ENCODE measurements at places on chromosomes 5 and 9. TPM values are rescaled to one million over a fixed set of nuclear protein-coding genes. Genes with fewer than 3 reads are reported as not detected.

DNA sequence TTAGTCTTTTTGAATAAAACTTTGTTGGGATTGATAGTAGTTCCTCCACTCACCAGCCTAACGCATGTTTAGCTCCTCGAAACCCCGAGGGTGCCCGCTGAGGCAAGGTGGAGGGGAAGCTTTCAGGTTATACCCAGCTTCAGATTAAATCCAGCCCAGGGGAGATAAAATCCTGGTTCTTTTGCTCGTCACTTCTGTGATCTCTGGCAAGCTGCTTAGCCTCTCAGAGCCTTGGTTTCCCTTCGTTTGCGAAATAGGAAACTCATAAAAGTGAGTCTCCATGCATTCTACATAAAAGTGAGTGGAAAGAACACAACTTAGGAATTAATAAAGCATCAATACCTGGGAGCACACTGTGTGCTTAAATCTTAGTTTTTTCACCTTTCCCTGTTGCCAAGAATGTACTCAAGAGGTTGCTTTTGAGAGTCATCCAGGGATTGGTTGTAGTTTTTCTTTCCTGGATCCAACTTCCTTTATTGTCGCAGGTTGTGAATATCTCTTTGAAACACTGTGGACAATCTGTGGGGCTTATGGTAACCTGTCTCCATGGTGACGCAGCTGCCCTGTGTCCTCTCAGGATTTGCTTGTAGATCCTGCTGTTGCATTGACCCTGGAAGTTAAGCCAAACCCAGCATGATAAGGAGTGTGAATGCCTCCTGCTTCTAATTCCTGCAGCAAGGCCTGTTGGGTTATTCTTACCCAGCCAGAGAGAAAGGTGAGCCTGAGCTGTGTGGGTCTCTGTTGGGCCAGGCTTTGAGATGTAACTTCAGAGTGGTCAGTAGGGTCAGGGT lies 2.0 kb downstream of the GALNT12 start:
- DNase-seq: peak; percentile 59

- DNase-seq: peak; percentile 92
Measured at GRCh38 chr9:21549251-21549765, 67.2 kb upstream of the IFNE start.

GRCh38 chr5:158485604-158486081 lies 614.1 kb downstream of the EBF1 start:
- DNase-seq: no peak

Gene IRX2
- 3.0 TPM for total RNA-seq

DNA sequence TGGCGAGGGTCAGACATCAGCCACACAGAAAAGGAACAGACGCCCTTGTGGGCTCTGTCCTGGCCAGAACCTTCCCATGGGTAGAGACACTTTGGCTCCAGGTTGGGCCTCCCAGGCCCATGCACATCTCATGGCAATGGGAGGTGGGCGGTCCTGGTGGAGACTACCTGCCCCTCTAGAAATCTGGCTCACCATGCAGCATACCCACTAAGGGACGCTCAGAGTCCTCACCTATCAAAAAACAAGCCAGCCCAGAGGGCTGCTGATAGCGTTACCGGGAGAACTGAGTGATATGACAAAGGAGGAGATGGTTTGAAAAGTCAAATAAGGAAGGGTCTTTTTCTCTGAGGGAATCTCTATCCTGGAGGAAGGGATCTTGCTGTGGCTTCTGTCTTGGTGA lies 62.1 kb downstream of the C5orf15 start:
- no peak for DNase-seq

DNA sequence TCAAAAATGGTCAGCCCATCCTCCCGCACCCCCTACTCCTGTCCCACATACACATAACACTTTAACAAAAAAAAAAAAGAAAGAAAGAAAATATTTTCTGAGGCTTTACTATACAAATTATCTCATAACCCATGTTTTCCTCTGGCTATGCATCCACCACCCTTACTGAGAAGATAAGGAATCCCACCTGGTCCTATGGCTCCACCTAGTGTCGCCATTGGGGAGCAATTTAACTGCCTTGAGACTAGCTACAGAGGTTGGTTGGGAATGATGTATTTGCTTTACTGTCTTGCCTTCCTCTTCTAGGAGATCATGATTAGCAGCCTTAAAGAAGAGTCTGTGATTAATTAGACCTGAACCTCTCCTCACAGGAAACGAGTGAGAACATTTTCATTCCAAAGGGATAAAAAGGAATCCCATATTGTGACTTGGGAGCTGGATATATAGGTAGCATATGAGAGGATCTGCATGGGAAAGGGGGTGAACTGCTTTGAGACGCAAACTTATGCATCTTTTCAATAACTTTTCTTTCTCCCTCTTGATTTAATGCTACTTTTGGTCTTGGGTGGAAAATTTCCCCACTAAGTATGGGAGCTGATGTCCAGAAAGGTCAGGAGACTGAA lies 77.7 kb upstream of the SELENOP start:
- peak; percentile 76 for DNase-seq

Gene CTSV
- 0.32 TPM for total RNA-seq

DNA sequence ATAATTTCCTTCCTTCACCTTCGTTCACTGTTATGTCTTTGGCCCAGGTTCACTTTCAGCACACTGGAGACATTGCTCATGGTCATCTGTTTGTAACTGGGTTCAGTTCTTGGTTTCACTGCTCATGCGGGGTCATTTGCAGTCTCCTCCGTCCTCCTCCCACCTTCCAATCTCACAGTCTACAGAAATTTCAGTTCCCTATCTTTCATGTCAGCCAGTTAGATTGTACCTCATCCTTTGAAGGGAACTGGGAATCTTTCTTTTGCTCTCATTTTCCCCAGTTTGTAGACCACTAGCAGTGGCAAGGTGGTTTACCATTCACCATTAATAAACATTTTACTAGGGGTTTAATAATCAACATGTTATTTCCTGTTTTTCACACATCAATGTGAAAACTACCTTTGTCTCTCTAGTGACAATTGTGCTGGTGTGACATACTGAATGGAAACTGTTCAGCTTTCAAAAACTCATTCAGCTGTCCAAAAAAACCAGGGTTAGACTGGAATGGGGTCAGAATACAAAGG lies 100.9 kb upstream of the IL6ST start:
- no peak for DNase-seq

DNA sequence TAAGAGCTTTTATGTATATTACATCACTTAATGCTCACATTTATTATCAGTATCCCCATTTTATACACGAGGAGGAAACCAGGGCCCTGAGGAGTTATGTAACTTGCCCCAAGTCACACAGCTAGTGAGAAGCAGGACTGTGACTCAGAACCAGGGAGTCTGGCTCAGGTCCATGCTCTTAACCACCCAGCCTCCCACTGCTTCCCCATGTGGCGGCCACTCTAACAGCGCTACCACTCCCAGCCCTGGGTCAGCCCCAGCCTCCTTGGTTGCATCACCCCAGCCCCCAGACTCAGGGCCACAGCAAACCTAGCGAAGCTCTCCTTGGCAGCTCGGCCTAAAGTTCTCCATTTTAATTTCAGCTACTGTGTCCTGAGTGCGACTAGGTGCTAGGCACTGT lies 159.1 kb downstream of the PAX5 start:
- DNase-seq: no peak

DNA sequence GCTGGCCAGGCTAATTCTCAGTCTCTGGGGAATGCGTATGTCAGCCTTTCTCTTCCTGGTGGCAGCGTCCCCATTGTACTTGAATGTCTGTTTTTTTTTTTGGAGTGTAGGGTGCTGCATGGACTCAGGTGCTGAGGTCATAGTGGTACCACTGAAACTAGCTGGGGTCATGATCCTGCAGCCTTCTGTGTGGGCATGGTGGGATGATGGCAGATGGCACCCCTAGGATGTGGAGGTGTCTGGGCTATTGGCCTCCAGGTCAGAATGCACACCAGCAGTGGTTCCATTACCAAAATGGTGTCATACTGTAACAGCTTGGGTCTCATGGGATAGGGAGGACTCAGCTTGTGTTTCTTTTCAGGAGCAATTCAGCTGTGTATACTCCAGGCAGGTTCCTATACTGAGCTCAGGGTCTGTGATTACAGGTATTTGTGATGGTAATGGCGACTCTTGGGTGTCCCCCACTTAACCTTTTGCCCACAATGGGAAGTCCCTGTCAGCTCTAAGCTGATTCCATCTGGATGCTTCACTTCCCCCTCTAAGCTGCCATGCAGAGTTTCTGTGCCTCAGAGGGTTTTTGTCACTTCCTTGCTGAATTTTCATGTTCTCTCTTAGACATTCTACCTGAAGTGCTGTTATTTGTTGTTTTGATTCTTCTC lies 17.9 kb downstream of the HSD17B4 start:
- no peak for DNase-seq

DNA sequence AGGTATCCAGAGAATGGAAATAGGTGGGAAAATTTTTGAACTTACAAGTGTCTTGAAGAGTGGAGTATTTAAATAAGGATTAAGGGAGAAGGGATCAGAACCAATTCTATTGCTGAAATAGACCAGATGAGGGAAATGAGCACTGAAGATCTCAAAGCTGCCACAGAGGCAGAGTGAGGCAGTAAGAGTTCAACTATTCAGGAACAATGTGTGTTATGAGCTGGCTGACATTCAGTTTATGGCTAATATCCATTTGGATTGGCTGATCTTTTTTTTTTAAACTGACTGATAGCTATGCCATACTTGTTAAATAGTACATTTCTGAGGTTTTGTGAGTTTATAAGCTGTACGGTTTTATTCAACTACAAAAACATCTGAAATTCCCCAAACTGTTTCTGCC lies 95.3 kb upstream of the GNA14 start:
- peak; percentile 47 for DNase-seq

DNA sequence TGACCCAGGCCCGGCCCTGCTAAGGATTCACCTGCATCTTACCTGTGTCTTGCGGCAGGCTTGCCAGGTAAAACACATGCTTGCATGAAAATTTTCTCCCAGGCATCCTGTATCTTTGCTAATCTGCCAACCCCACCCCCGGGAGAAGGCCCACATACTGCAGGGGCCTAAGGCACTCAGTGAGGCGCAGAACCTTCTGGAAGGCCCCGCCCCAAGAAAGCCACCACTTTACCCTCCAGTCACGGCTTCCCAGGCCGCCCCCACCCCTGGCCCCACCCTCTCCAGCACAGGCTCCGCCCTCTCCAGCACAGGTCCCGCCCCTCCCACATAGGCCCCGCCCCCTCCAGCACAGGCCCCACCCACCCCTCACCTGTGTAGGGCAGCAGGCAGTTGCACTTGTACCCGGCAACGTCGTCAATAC lies 29.8 kb upstream of the SEC16A start:
- DNase-seq: no peak

Gene FRMD3
- 0.86 TPM for total RNA-seq

DNA sequence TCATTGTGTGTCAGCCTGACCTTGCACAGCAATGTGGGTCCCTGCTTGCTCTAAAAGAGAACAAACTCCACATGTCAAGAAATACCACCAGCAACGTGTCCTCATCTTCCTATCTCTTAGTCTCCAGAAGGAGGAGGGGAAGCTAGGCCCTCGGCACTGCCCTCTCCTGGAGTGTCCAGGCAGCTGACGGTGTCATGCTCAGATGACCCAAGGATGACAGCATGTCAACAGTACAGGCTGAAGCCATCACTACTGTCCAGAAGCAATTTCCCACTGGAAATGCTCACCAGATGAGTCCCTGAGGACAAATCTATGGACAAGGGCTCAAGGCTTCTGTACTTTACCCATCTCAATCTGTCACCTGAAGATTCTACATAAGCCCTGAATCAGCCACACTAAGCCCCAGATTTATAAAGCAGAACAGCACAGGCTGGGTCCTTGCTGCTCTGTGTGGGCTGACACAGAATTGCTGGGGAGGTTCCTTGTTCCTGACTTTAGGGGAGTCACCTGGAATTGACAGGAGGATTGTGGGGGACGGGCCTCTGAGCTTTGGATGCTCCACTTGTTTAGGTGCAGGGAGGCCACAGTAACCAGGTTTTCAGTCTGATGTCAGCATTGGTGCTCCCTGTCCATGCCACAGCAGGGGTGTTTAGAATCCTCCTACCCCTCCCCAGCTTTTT lies 210.2 kb downstream of the DAB2IP start:
- peak; percentile 51 for DNase-seq

DNA sequence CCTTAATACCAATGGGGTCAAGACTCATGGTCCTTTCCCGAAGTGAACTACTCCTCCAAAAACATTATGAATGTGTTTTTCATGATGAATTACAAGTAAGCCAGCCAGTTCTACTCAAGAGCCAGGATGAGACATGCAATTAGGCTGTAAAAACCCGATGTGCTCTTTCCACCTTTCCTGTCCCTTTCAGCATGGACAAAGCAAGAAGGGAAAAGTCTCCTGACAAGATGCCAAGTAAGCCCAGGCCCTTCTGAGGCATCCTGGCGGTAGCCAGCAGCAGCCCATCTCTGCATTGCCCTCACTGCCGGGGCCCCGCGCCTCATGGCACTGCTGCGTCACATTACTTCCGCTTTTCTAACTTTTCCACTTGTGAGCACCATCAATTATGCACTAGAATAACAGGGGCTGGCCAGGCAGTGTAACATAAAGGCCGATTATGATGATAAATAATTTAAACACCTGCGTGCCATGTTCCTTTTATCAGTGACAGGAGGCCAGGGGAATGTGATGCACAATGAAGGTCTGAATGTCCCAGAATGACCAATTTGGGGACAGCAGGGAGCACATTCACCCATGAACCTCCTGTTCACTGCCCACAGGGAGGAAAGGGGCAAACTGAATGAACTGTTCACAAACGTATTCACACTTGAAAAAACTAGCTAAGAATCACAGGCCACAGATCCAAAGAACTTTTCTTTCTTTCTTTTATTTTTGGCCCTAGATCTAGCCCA lies 37.4 kb downstream of the EFNA5 start:
- peak; percentile 53 for DNase-seq

DNA sequence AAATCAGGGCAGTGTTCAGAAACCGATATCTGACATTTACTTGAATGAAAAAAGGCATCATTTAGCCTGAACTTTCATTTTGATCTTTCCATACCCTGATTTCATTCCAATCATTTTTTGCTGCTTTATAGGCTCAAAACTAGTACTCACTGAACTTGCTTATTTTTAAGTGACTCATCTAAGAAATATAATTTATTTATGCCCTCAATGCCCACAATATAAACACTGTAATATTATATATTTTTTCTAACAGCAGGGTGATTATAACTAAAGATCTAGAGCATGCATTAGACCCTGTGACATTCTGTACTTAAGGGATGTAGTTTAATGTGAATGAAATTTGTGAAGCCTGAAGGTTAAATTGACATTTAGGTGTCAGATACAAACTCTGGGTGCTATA lies 446.1 kb upstream of the CDH10 start:
- DNase-seq: no peak

Gene STXBP1
- 19.9 TPM for total RNA-seq

Gene DIPK1B
- 0.43 TPM for total RNA-seq

- DNase-seq: peak; percentile 56
Measured at GRCh38 chr5:108345541-108346171, 36.2 kb downstream of the FBXL17 start.

Gene ADAMTS16
- 2.6 TPM for total RNA-seq

Data from fibroblast of villous mesenchyme (primary cell).